ENCODE measurements at places on chromosomes 4 and X.

DNA sequence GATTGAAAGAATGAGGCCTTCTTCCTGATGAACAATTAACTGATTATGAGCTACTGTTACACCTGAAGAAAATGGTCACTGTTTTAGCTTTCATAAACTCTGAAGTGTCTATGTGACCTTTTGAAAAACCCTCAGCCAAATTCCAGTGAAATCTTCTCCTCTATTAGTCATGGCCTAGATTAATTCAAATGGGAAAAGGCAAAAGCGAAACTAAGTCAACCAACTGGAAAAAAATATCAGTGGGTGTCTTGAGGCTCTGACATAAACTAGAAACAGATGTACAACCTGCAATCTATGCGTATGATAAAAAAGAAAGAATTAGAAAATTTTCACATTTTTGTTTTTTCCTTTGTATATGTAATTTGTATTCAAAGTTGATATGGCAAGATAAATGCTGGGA is 169.4 kb upstream of the BANK1 start:
- no peak for DNase-seq

DNA sequence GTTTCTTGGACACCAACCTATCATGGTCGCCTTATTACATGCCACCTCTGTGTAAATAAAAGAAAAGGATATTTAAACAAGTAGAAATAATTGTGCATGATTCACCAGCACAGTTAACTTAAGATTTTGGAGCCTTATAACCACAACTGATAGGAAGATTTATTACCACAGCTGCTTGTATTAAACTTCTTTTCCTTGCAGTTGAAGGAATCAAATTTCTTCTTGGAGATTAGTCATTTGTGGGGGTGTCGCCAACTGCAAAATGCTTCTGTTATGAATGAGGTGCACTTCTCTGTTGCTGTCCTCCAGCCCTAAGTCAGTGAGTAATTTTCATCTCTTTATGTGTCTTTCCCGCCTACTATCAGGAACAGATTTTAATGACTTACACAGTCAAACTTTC is 73.3 kb downstream of the OR13H1 start:
- DNase-seq = no peak

- no peak for DNase-seq
Measured at GRCh38 chrX:49618574-49618973, 19.8 kb downstream of the GAGE1 start.

GRCh38 chr4:25687773-25688172 is 32.1 kb downstream of the SLC34A2 start:
- DNase-seq = no peak

- DNase-seq = no peak
Measured at GRCh38 chr4:184153781-184154180, 63.9 kb downstream of the ENPP6 start.

- no peak for DNase-seq
Measured at GRCh38 chr4:42646013-42646784, 10.7 kb downstream of the ATP8A1 start.

DNA sequence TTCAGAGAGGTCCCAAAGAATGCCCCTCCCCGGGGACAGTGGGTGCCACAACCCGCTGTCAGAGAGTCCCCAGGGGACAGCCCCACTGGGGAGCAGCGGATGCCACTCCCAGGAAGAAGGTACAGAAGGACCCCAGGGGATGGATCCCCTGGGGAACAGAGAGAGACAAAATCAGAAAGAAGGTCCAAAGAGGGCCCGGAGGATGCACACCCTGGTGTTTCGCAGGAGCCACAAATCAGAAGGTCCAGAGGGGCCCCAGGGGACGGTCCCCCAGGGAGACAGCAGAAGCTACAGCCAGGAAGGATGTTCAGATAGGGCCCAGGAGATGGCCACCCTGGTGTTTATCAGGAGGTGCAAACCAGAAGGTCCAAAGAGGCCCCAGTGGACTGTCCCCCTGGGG is 1.4 kb downstream of the TEX13D start:
- DNase-seq = no peak

GRCh38 chr4:1815997-1816860 is 23.1 kb downstream of the FGFR3 start:
- DNase-seq = no peak

GRCh38 chrX:104270212-104270611 is 15.5 kb upstream of the ESX1 start:
- DNase-seq = no peak

DNA sequence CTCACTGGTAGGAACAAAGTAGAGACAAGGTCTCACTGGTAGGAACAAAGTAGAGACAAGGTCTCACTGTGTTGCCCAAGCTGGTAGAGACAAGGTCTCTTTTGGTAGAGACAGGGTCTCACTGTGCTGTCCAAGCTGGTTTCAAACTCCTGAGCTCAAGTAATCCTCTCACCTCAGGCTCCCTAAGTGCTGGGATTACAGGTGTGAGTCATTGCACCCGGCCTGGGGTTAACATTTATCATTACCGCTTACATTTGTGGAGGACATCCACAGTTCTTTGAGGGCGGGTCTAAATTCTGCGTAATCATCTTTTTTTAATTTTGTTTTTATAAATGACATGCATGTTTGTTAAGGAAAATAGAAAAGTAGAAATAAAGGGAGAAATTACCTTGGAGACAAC is 12.0 kb downstream of the RAB33B start:
- DNase-seq = no peak

DNA sequence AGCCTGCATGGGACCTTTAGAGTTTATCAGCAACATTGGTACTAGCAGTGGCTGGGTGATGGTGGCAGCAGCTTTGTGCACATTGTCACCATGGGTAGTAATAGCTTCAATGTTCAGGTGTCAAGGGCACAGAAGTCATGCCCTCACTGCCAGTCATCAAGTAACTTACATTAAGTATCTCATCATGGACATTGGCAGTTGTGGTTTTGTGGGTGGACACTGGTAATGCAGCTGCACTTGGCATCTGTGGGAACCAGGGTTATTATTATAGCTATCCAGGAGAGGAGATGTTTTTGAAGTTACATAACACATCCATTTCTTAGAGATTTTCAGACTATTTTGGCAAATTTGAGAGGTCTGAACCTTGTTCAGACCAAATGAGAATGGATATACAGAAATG is 243.2 kb upstream of the NOCT start:
- DNase-seq = no peak

GRCh38 chr4:991451-992296 is 1.5 kb downstream of the SLC26A1 start:
- no peak for DNase-seq

GRCh38 chr4:5808081-5808741 is 84.7 kb downstream of the CRMP1 start:
- no peak for DNase-seq

- DNase-seq = no peak
Measured at GRCh38 chr4:92455329-92455839, 151.6 kb downstream of the GRID2 start.

DNA sequence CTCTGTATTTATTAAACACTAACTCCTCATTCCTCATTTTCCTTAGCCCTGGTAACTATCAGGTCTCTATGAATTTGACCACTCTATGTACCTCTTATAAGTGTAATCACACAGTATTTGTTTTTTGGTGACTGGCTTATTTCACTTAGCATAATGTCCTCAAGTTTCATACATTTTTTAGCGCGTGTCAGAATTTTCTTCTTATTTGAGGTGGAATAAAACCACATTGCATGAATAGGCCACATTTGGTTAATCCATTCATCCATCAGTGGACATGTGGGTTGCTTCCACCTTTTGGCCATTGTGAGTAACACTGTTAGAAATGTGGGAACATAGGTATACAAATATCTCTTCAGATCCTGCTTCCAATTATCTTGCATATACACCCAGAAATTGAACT is 341.2 kb upstream of the BOD1L1 start:
- DNase-seq = no peak

- no peak for DNase-seq
Measured at GRCh38 chr4:71832049-71832448, 48.2 kb upstream of the GC start.

- DNase-seq = no peak
Measured at GRCh38 chrX:20267931-20268701, 1.4 kb upstream of the RPS6KA3 start.

- DNase-seq = no peak
Measured at GRCh38 chr4:121784401-121784800, 16.7 kb upstream of the EXOSC9 start.

DNA sequence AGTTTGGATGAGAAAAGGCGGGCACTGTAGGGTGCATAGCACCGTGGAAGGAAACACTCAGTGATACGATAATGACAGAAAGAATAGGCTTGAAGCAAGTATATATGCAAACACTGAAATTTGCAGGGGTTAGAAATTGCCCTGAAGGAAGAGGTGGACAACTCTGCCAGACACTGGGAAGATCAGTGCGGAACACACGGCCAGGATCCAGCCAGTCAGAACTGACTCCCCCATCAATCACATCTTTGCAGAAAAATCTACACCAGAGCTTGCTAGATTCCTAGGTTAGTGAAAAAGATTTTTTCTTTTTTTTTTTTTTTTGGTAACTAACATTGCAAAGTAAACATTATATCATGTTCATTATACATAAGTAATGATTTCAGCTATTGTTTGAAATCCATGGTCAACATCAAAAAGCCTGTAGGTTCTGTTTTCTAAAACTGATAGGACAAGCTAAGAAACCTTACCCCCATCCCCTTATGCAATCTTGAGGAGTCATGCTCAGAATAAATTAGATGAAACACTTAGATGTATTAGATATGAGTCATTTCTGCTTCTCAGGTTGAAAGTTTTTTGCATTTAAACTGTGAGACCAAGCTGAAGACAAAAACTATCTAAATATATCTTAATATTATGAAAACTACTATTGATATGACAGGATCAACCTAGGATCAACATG is 38.9 kb downstream of the TRIML1 start:
- no peak for DNase-seq

DNA sequence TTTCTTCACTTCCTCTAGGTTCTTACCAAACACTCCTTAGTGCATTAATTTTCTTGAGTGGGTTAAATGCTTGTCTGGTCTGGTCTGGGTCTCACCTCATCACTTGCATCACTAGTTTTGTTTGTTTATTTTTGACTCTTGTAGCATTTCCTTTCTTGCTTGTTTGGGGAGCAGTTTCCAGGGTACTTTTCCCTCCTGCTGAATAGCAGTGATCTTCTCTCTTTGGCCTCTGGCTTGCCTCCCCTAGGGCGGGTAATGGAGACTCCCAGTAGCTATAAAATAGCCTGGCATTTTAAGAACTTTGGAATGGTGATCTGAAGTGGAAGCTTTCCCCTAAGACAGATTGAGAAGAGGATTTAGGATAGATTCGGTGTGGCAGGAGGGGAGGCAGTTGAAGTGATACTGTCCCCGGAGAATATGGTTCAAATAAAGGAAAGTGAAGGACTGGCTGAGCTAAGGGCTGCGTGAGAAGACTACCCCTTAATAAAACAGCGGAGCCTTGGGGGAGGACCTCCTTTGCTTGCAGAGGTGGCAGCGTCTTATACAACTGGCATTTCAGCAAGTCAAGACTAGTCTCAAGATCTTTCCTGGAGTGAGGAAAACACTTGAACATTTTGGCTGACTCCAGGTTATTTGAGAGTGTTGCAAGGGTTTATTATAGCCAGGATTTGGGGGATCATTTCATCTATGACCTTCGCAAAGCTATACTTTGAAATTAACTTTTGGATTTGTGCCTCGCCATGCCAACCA is 190.6 kb downstream of the FRAS1 start:
- no peak for DNase-seq

- DNase-seq = no peak
Measured at GRCh38 chr4:53152467-53152866, 213.4 kb downstream of the SCFD2 start.

- DNase-seq = no peak
Measured at GRCh38 chr4:7867701-7868435, 71.8 kb downstream of the AFAP1 start.

- no peak for DNase-seq
Measured at GRCh38 chr4:6705646-6706045, 4.0 kb downstream of the MRFAP1L1 start.

DNA sequence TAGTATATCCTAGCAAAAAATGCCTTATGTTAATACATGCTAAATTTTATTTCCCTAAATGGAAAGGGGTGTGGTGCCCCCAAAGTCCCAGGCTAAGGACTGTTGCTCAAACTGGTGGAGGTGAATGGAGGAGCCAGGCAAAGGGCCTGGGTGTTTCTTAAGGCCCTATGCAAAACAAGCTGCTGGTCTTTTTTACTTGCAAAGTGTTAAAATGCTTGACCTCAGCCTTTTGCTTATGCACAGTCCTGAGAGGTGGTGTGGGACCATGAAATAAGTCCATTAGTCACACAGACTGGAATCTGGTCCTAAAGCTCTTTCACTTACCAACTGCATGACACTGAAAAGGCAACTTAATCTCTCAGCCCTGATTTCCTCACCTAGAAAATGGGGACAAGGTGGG is 223.5 kb upstream of the MBNL3 start:
- no peak for DNase-seq

GRCh38 chr4:108361886-108362285 is 193.2 kb upstream of the LEF1 start:
- no peak for DNase-seq

GRCh38 chrX:16114611-16115010 is 8.8 kb upstream of the GRPR start:
- DNase-seq = no peak

DNA sequence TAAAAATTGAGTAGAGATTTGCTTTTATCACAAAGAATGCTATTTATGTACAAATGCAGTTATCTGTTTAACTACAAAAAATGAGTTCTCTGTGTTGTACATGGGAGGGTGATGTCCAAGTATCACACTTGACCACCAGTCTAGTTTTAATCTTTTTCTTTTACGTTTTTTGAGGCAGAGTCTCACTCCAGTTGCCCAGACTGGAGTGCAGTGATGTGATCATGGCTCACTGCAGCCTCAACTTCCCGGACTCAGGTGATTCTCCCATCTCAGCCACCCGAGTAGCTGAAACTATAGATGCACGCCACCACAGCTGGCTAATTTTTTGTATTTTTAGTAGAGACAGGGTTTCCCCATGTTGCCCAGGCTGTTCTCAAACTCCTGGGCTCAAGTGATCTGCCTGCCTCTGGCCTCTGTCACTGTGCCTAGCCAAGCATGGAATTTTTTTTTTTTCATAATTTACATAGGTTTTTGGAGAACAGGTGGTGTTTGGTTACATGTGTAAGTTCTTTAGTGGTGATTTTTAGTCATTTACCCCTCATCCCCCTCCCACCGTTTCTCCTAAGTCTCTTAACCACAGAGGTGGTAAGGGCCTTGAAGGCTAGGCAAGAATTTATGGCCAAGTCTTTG is 47.9 kb upstream of the RPA4 start:
- no peak for DNase-seq

GRCh38 chr4:113588895-113589668 is 172.5 kb downstream of the CAMK2D start:
- no peak for DNase-seq

- no peak for DNase-seq
Measured at GRCh38 chr4:6326312-6327060, 56.8 kb downstream of the WFS1 start.

Data from stimulated activated CD8-positive, alpha-beta memory T cell treated with anti-CD3 and anti-CD28 coated beads, Interleukin-2, amount 100 ng/mL, for 1 hour (primary cell).